ENCODE measurements at places on chromosomes 11 and 22.

DNA sequence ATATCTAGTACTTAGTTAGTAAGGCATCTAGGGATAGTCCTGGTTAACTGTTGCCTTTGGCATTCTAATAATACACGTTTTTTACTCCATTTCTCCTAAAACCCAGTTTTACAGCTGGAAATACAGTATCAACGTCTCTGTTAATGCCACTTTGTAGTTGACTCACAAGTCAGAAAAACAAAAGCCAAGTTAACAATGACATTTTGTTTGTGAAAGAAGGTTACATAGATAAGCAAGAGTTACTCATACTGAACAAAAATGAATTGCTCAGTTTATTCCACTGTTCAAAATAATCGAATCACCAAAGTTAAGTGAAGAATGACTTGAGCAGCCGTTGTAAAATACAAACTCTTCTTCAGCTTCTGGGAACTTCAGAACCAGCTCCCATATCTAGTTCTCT, 540.3 kb downstream of the ETS1 start:
- DNase-seq = no peak

GRCh38 chr22:45502215-45503049, at the start of gene FBLN1:
Gene FBLN1 (plus strand): TSS chr22:45502883. CDS start chr22:45502986, 103 bp downstream.
- DNase-seq = no peak

DNA sequence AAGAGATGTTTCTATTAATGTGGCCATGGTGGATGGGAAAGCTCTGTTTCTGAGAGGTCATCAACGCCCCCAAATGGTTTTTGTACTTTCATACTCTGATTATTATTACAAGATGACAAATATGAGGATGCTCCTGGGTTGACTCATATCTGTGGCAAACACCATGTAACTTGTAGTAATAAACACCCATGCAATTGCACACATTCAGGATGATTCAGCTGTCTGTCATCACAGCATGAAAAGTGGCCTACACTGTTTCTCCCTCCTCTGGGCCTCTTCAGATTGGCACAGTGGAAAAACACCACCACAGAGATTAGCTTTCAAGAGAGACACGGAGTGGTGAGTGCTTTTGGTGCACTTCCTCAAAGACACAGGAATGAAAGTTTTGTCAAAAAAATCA, 85.4 kb downstream of the MTNR1B start:
- DNase-seq = no peak

GRCh38 chr11:112776834-112777233, 184.4 kb upstream of the NCAM1 start:
- no peak for DNase-seq

- no peak for DNase-seq
These were observed 234.5 kb downstream of the NXPE2 start for GRCh38 chr11:114912826-114913225.

DNA sequence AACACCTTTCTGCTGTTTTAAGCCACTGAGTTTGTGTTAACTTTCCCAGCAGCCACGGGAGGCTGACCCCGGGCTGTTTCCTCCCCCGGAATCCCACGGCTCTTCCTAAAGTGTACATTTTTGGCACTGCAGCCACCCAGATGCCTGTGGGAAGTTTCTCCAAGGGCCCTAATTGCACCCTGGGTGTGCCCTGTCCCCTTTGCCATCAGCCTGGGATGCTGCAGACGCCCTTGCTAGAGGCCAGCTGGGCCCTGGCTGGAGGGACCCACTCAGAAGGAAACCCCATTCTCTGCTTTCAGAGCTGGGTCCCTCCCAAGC, 883.3 kb downstream of the BRD1 start:
- no peak for DNase-seq

- DNase-seq = no peak
These were observed 179.2 kb upstream of the ZC3H12C start for GRCh38 chr11:109914038-109914437.

DNA sequence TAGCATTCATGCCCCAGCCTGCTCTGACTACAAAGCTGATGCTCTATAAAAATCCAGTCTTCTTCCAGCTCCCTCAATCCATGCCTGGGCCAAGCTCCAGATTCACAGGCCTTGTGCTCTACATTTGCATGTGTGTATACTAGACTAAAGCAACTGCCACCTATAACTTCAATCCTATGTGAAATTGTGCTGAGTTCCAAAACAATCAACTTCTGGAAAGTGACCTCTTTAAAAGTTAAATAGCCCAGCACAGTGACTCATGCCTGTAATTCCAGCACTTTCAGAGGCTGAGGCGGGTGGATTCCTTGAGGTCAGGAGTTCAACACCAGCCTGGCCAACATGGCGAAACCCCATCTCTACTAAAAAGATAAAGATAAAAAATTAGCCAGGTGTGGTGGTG, 114.3 kb upstream of the ZC3H12C start:
- no peak for DNase-seq

- no peak for DNase-seq
These were observed 467.8 kb downstream of the TBC1D22A start for GRCh38 chr22:47230251-47230650.

DNA sequence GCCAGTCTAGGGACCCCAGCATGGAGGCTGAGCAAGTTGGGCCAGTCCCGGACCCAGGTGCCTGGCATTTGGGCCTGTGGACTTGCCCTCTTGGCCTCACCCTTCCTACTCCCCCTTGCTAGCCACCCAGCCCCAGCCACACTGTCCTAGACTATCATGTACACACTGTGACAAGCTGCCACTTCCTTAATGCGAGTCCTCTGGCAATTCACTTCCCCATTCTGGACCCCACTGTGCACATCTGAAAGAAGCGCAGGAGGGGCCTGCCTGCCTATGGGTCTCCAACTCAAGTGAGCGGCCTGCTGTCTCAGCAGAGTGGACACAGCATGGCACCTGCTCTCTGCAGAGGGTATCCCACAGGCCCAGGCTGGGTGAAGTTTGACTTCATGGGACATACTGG, 68.5 kb upstream of the LMO1 start:
- DNase-seq = no peak

DNA sequence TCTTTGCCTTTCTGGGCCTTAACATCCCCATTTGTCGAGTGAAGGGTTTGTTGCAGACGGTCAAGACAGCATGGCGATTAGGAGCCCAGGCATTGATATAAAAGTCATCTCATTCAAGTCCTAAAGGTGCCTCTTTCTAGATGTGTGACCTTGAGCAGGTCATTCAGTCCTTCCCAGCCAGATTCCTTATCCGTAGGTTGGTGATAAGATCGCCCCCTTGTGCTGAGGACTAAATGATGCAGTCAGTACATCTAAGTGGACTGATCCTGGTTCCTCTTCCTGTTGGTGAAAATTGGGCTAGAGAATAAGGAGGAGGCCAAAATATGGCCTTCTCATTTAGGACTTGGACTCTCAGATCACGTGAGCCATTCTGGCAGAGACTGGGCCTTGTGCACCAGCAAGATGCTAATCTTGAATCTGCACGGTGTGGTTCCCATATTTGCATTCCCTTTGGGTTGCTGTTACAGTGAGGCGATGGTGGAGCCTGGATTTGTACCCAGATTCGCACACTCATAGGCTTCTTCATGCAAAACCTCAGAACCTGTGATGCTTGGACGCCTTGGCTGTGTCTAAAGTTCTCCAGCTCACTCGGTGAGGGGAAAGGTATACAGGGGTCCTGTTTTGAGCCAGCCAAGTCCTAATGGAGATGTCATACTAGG, 156.8 kb downstream of the MYO18B start:
- no peak for DNase-seq

DNA sequence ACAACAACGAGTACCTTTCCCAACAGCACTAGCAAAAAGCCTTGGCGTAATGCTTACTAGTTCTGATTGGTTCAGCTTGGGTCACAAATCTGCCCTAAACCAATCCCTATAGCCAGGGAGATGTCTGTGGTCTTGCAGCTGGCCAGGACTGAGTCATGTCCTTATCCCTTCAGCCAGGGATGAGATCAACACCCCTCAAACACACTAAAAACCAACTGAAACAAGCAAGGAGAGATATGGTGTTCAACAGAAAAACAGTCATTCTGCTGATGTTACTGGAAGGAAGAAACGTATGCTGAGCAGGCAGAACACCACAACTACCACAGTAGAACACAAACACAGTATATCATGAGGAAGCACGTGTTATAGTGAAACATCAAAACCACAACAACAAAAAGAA, 375.6 kb downstream of the LARGE1 start:
- no peak for DNase-seq

DNA sequence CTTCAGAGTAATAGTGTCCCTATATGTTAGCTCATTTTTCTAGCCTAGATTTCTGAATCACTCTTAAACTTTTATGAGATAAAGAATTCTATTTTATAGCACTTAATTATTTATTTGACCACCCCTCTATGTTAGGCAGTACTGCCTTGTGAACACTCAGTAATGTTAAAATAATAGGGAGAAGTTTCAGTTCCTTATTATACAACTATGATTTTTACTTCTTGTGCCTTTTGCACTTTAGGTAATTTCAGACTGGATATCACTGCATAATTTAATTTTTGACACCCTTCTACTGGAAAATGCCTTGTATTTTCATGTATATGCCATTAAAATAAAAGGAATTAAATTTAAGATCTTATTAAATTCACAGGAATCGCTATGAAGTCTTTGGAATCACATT, 3.1 kb downstream of the BCO2 start:
- DNase-seq = no peak

- no peak for DNase-seq
These were observed 14.9 kb downstream of the ADAMTS8 start for GRCh38 chr11:130413405-130414106.

- no peak for DNase-seq
These were observed 225.0 kb downstream of the BLID start for GRCh38 chr11:121890946-121891515.

GRCh38 chr11:7196396-7197146, 55.1 kb upstream of the SYT9 start:
- no peak for DNase-seq

GRCh38 chr11:110335358-110335757, 38.9 kb upstream of the RDX start:
- no peak for DNase-seq

DNA sequence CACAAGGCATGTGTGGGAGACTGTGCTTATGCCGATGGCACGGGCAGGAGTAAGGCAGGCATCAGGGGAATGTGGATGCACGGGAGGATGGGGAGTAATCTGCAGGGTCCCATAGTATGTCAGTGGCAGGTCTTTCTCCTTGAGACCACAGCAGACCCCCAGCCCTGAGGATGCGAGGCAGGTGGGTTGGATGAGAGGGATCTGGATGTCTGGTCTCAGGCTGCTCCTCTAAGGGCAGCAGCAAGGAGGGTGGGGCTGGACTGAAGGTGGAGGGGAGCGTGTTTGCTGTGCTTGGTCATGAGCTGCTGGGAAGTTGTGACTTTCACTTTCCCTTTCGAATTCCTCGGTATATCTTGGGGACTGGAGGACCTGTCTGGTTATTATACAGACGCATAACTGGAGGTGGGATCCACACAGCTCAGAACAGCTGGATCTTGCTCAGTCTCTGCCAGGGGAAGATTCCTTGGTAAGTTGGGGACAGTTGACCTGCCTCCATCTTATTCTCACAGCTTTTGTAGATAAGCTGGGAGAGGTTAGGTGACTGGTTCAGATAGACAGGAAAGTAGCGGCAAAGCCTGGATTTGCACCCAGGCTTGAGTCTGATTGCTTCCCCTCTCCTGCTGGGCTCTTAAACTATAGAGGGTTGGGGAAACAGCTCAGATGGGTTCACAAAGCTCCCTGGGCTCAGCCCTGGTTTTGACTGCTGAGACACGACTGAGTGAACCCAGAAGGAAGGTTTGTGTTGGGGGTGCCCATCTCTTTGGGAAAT, at the start of gene APOL1:
APOL1 (plus strand) TSS at position 380 of the 769 bp plus-strand sequence. CDS start 1,823 bp downstream, outside the sequence.
- DNase-seq = no peak

- DNase-seq = no peak
These were observed 29.4 kb upstream of the AMOTL1 start for GRCh38 chr11:94738746-94739145.

- DNase-seq = no peak
These were observed 868 bp upstream of the MYEOV start for GRCh38 chr11:69293087-69293486.

- DNase-seq = no peak
These were observed 8.8 kb downstream of the TANGO2 start for GRCh38 chr22:20029550-20030225.

DNA sequence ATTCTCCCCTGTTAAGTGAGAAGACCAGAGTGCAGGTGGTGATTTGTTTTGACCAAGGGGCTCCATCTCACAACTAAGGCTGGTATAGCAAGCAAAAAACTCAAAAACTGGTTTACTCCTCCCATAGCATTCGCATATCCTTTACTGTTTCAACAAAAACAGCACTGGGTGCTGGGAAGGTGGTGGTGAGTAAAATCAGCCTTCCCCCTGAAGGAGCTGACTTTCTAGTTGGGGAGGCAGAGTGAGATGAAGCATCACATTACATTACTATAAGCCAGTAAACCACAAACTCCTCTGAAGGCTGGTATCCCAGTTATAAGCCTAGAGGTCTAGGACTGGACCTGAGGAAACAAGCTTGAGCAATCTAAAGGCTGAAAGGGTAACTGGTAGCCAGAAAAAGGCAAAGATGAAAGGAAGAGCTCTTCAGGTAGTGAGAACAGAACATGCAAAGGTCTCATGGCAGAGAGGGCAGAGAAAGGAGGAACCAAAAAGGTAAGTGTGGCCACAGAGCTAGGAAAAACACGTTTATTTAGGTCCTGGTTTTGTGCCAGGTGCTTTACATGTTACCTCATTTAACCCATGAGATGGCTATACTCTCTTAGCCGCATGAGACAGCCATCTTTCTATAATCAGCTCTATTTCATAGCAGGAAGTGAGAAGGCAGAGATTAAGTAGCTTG, 22.3 kb downstream of the TMEM123 start:
- DNase-seq = no peak

- no peak for DNase-seq
These were observed 127.2 kb upstream of the THY1 start for GRCh38 chr11:119550053-119550752.

DNA sequence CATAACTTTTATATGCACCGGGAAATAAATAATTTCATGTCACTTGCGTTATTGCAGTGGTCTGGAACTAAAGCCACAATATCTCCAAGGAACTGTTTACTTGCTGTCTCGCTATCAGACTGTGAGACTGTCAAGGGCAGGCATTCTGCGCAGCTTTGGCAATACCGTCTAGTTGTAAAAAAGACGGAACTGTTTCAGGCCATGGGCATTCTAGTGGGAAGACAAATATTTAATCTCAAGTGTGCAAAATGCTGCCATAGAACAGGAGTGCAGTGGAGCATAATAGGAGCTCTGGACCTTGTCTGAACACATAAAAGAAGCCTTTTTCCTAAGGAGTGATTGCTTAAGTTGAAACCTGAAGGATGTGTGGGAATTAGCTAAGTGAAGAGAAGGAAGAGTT, 53.8 kb downstream of the PACS1 start:
- no peak for DNase-seq

GRCh38 chr11:31607914-31608313, 98.3 kb downstream of the ELP4 start:
- no peak for DNase-seq
